ENCODE measurements at places on chromosomes 1 and 21.

DNA sequence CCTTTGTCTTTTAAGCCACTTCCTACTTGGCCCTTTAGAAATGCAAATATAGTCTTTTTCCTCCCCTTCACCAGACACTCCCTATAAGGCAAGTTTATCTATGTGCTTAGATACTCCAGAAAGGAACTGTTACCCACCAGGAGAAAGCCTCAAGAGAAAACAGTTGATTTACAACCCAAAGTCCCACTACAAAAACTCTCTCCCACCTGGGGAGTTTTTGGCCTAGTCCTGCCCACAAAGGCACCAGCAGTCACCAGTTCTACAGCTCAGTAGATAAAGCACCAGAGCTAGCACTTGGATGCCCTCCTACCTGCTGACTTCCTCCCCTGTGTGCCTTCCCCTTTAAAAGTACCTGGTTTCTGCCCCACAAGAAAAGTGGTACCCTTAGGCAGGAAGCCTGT, 27.7 kb upstream of the HAO2 start:
- no peak for DNase-seq

GRCh38 chr1:65235867-65236805, 73.2 kb upstream of the DNAJC6 start:
- DNase-seq: peak; percentile 46

GRCh38 chr1:99851850-99852454, 1.8 kb downstream of the AGL start:
- DNase-seq: no peak

GRCh38 chr1:230747890-230748800, 957 bp downstream of the CAPN9 start:
- DNase-seq: no peak

All from CD4-positive, alpha-beta T cell treated with Interleukin-12 subunit alpha and Interleukin-12 subunit beta, for 1 hour (primary cell).